Stimulated activated CD4-positive, alpha-beta T cell treated with anti-CD3 and anti-CD28 coated beads, Interleukin-2, amount 100 ng/mL, for 24 hours (primary cell): ENCODE measurements at places on chromosomes 5 and 9.
A peak's percentile ranks its signal among the peaks of the same experiment; 100 is the strongest.

- no peak for DNase-seq
These were observed 196 bp upstream of the GRM6 start for GRCh38 chr5:178995341-178995690.

GRCh38 chr5:96256795-96257470, 176.1 kb downstream of the PCSK1 start:
- no peak for DNase-seq

- no peak for DNase-seq
These were observed 32.3 kb downstream of the EPB41L4A start for GRCh38 chr5:112386766-112387165.

DNA sequence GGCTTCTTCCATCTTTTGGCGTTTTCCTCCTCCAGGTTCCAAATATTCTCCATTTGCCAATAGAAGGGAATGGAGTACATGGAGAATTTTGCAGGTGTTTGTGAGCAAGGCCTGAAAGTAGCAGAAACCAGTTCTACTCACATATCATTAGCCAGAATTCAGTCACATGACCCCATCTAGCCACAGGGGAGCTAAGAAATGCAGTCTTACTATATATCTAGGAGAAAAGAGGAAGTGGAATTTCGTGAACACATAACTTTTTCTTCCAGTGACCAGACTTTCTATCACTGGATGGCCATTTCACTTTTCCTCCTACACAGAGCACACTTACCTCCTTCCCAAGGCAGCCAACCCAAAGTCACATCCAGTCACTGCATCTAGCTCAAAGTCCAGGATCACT, 55.1 kb downstream of the LOX start:
- no peak for DNase-seq

DNA sequence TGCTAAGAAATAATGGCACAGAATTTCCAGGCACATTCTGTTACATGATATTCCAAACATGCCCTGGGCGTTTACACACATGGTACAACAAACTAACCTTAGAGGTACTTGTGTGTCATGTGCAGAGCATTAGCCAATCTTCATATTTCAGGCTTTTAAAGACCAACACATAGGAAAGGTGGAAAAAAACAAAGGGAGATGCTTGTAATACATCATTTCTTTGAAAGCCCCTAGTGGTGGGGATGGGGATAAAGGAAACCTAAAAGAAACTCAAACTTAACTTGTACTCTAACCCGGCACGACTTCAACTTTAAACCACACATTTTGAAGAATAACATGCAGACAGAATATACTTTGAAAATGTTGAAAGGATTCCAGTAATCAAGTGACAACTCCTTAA, 133.6 kb downstream of the PTPRD start:
- no peak for DNase-seq

GRCh38 chr5:181039931-181040630, at the start of gene BTNL9:
Gene BTNL9 (plus strand): TSS chr5:181040266. CDS start chr5:181045490, 5,224 bp downstream.
- no peak for DNase-seq

DNA sequence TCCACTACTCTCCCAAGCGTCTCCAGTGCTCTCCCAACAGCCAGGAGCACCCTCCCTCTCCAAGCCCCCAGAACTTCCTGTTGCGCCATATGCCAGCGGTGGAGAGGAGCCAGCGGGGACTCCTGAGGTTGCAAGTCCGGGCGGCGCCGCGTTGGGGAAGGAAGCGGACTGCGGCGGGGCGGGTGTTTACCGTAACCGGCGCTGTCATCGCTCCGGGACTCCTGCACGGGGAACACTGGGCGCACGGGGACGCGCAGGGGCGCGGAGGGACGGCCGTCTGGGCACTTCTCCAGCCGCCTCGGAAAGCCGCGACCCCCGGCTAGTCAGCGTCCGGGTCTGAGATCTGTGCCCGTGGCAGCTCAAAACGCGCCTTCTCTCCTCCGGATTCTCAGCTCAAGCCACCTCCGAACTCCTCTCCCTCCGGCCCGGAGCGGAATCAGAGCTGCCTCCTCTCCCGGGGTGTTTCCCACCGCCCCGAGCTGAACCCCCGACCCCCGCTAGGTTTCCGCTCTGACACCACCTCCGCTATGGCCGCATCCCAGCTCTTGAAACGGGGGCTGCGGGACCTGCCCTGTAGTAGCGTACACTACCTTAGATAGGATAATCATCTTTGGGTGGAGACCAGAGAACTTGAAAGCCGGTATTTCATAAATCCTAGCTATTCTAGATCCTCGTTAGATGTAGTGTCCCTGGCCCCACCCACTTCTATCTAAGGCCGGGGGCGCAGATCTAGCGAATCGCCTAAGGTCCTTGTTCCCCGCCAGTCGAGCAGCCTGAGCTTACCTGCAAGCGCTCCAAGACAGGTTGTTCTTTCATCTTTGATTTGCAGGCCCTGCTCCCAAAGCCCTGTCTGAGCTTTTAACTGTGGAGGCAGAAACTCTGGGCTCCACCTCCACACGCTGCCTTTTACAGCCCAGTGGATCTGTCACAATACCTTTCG, at the start of gene TRPM6:
Gene TRPM6 (minus strand): TSS at position 881 of the 940 bp plus-strand sequence. CDS start 65 bp downstream, at position 816.
- DNase-seq: peak; percentile 59

GRCh38 chr5:171306781-171307591, 2.1 kb upstream of the TLX3 start:
- no peak for DNase-seq

- DNase-seq: no peak
These were observed 37.2 kb downstream of the MARVELD2 start for GRCh38 chr5:69451941-69452647.

- DNase-seq: no peak
These were observed 1349.5 kb downstream of the EFNA5 start for GRCh38 chr5:106321242-106321641.

- DNase-seq: no peak
These were observed 3.8 kb downstream of the IRX1 start for GRCh38 chr5:3599226-3600105.

GRCh38 chr5:16891033-16891432, 45.1 kb downstream of the MYO10 start:
- no peak for DNase-seq

- DNase-seq: no peak
These were observed 636.2 kb upstream of the CCNG1 start for GRCh38 chr5:162801235-162801634.

GRCh38 chr5:108602830-108603229, 144.9 kb upstream of the FER start:
- DNase-seq: no peak

DNA sequence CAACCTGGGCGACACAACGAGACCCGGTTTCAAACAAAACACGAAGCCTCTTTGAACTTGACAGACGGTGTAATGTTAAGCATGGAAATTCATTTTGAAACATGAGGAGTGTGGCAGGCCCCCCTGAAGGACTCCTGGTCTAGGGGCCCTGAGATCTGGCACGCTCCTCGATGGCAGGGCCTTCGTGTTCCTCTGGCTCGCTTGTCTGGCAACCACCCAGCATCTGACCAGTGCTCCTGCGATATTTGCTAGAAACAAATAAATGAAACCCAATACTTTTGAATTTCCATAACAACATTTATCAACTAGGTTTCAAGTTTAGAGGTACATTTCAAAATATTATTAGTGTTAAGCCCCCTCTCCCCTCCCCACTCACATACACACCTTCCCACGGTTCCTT, 193.0 kb downstream of the ERCC6L2 start:
- no peak for DNase-seq

DNA sequence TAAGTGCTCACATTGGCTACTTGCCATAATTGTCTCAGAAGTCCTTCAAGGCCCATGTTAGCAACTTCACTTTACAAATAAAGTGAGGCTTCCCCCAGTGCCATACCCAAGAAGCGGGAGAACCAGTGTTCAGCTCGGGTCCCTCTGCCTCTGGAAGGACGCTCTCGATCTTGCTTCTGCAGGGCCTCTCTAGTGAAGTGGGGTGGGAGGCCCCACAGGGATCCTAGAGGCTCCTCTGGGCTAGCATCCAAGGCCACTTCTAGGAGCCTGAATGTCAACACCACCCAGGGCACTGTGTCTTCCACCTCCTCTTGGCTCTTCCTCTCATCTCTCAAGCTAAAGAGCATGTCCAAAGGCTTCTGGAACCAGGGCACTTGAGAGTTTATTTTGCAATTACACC, 282.5 kb downstream of the GADD45G start:
- DNase-seq: no peak

- DNase-seq: no peak
These were observed 10.6 kb upstream of the CSNK1A1 start for GRCh38 chr5:149561848-149562247.

GRCh38 chr5:170633235-170634081, 129.6 kb downstream of the KCNIP1 start:
- no peak for DNase-seq

GRCh38 chr5:55857247-55857640, 6.1 kb downstream of the IL31RA start:
- no peak for DNase-seq

GRCh38 chr5:159730285-159730684, 186.0 kb upstream of the ADRA1B start:
- DNase-seq: no peak

DNA sequence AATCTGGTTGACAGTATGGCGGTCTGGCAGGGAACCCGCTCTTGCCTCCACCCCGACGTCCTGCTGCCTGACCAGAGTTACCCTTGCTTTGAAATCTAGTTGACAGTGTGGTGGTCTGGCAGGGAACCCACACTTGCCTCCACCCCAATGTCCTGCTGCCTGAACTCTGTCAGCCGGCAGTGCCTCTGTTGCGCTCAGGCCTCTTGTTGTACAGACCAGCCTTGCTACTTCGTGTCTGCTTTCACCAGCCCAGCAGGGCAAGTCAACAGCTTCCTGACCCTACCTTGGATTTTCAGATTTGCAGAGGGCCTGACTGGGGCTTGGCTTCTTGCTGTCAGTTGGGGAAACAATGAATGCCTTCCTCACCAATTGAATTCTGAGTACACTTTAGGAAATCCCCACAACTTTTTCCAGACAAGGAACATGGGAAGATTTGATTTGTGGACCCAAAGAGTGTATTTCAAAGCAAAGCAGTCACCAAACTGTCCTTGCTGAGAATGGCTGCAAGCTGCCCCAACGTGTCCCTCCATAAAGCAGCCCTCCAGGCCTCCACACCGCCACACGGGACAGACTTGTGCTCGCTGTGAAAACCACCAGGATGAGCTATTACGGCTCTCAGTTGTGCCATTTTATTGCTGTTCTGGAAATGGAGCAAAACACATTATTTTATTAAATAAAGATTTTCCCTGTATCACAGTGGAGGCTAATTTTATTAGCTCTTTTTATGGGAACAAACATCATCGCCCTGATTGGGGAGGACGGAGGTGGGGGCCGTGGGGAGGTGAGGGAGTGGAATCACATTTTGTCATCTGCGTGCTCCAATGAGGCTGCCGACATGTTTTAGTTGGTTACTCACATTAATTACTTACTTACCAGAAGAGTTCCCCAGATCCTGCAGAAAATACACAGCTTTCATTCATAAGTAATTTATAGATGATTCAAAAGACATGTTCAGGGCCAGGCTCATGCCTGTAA, 189.3 kb downstream of the AOPEP start:
- DNase-seq: no peak

DNA sequence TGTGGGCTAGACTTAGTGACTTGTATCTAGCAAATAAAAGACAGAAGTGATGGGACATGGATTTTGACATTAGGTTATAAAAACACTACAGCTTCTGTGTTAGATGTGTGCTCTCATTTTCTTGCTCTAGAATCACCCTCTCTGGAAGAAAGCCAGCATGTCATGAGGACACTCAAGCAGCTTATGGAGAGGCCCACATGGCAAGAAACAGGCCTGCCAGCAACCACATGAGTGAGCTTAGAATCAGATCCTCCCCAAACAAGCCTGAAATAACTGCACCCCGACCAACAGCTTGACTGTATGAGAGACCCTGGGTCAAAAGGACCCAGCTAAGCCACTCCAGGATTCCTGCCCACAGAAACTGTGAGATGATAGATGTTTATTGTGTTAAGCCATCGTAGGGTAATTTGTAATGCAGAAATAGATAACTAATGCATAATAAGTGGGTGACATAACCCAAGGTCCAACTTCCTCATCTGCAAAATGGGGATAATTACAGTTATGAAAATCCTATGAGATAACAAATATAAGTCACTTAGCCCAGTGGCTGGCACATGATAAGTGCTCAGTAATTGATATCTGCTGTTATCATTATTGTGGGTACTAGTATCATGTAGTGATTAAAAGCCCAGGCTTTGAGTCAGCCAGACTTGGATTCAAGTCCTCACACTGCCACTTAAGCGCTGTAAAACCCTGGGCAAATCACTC, 86.5 kb downstream of the KLHL3 start:
- DNase-seq: no peak

- no peak for DNase-seq
These were observed 36.8 kb upstream of the RNF38 start for GRCh38 chr9:36436909-36437308.

GRCh38 chr5:122774861-122775549, at the start of gene SNX2:
Gene SNX2 (plus strand): TSS chr5:122775080. CDS start chr5:122775104, 24 bp downstream.
- DNase-seq: peak; percentile 93

DNA sequence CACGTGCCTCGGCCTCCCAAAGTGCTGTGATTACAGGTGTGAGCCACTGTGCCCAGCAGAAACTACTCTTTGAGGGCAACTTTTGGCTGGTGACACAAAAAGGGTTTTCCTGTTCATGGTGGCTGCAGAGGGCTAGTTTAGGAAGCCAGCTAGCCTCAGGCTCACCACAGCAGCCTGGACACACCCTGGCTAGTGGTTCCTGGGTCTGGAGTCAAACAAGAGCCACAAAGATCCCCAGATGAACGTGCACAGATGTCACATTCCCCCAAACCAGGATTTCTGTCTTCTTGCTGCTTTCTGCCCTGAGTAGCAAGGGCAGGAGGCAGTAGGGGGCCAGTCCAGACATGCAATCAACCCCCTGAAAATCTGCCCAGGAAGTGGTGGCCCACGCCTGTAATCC, 6.8 kb downstream of the HBEGF start:
- no peak for DNase-seq

DNA sequence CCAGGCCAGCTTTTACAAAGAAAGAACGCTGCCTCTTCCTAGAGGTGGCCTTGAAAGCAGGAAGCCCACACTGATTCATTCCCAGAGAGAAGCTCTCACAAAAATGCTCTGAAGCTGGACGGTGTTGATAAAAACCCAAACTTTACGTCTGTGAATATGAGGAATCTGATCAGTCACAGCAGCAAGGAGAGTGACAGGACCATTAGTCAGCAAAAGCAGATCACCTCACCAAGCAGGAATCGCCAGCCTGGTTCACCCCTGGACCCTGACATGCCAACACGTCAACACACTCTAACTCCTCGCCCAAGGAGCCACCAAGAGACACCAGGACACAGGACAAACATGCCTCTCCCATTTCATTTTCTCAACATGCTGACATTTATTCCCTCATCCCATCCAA, 70.6 kb upstream of the ZNF622 start:
- no peak for DNase-seq

GRCh38 chr5:122770477-122770876, 4.4 kb upstream of the SNX2 start:
- no peak for DNase-seq

DNA sequence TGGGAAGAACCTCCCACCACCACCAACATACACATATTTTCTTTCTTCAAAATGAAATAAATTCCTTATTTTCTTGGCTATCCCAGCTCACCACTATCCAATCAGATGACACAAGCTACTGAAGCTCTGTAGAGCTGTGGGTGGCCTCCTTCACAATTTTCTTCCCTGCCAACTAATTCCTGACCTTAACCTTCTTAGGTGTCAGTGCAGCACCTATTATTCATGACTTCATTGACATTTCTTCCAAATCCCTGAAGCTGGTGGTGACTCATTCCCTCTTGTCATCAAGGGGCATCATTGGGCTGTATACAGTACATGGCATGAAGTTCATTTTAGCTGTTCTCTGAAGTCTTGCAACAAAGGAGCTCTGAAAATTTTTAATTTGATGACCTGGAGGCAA, 42.0 kb upstream of the ADRA1B start:
- DNase-seq: no peak

- no peak for DNase-seq
These were observed 651.0 kb upstream of the RORB start for GRCh38 chr9:73845954-73846690.
